Stimulated activated CD8-positive, alpha-beta memory T cell treated with anti-CD3 and anti-CD28 coated beads, Interleukin-4, amount 100 ng/mL, for 1 hour (primary cell): ENCODE measurements at places on chromosomes 11 and 22.

DNA sequence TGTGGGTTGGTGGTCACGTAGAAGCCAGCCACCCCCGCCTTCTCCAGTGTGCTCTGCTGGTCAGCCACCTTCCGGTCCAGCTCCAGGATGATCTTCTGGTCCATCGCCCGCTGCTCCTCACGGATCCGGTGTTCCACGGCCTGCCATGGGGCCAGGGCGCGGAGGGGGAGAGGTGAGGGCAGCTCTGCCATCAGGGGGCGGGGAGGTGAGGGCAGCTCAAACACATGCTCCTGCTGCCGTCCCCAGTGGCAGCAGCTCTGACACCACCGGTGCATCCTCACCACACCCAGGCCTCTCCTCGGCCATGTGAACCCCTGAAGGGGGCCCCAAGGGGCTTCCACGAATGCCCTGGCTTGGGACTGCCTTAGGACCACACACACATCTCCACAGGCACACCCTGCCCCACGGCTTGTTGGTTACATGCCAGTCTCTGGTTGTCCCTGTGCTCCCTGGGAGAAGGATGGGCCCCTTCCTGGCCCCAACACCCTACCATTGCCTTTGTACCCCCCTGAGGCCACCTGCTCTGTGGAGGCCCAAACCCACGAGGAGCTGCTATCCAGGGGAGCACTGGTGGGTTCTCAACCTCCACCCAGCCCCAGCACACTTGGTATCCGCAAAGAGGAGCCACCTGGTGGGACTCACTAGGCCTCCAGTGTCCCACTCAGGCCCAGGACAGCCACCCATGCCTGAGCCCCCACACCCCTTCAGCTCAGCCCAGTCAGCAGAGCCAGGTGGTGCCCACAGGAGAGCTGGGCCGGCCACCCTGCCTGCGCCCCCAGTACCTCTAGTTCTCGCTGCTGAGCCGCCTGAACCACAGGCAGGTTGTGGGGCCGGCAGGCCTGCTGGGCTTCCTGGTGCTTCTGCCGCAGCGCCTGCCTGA, 4.3 kb downstream of the DGCR6L start:
- DNase-seq: no peak

DNA sequence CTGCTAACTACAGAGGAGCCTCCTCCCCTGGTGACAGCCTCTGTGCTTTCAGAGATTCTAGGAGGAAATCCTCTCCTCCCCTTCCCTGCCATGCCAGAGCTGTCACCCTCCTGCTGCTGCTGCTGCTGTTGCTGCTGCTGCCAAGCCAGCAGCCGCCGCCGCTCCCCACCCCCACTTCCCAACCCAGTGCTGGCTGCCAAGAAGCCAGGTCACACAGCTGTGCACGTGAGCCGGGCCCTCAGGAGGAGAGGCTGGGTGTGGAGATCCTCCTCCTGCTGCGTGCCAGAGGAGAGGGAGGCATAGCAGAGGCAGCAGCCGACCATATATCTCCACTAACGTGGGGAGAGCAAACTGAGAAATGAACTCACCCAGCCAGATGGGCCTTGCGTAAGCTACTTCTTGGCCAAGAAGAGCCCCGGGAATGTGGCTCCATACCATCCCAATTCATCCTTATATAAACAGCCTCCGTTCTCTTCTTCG, 12.4 kb downstream of the CRY2 start:
- DNase-seq: no peak

- DNase-seq: no peak
These were observed 437.5 kb downstream of the NTM start for GRCh38 chr11:131807876-131808275.

GRCh38 chr11:35617316-35617686, 959 bp upstream of the FJX1 start:
- DNase-seq: no peak

DNA sequence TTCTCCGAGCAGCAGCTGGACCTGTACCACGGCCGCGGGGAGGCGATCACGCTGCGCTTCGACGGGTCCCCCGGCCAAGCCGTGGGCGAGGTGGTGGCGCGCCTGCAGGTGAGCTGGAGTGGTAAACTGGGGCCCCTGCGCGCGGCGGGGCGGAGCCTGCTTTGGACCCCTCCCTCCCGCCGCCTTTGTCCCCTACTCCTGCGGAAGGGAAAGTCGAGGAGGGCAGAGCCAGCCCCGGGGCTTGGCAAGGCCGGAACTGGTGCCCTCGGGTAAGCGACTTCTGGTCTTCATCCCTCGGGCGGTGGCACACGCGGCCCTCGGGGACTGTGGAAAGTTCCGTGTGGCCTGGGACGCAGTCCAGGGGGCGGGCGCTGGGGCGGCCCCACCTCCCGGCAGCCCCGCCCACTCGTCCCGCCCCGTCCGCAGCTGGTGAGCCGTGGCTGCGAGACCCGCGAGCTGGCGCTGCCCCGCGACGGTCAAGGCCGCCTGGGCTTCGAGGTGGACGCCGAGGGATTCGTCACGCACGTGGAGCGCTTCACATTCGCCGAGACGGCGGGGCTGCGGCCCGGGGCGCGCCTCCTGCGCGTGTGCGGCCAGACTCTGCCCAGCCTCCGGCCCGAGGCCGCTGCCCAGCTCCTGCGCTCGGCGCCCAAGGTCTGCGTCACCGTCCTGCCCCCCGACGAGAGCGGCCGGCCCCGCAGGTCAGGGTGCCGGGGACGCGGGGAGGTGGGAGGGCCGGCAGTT, 9.2 kb downstream of the SIPA1 start:
- no peak for DNase-seq

- no peak for DNase-seq
These were observed 580.7 kb downstream of the NTM start for GRCh38 chr11:131951121-131951520.

DNA sequence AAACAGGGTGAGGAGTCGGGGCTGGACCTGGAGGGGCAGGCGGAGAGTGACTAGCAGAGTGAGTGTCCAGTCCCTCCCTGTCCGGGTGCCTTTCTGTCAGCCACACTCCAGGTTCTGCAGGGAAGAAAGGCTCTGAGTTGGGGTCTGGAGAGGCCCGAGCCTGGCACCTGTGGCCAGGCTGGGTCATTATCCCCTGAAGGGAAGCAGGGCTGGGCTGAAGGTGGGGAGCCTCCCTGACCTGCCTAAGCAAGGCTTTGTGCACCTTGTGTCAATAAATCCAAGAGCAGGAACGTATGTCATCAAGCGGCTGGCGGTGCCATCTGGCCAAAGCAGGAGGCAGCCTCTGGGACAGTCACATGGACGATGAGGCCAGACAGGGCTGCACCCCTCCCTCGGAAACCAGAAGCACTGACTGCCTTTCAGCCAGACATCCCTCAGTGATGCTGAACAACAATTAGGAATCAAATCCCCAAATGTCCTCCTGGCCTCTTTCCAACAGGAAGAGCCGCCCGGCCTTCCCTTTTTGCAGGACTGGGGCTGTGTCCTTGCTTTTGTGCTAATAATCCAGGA, 73.9 kb upstream of the FGF3 start:
- no peak for DNase-seq

- DNase-seq: no peak
These were observed 9.9 kb downstream of the SUN2 start for GRCh38 chr22:38745676-38746460.

DNA sequence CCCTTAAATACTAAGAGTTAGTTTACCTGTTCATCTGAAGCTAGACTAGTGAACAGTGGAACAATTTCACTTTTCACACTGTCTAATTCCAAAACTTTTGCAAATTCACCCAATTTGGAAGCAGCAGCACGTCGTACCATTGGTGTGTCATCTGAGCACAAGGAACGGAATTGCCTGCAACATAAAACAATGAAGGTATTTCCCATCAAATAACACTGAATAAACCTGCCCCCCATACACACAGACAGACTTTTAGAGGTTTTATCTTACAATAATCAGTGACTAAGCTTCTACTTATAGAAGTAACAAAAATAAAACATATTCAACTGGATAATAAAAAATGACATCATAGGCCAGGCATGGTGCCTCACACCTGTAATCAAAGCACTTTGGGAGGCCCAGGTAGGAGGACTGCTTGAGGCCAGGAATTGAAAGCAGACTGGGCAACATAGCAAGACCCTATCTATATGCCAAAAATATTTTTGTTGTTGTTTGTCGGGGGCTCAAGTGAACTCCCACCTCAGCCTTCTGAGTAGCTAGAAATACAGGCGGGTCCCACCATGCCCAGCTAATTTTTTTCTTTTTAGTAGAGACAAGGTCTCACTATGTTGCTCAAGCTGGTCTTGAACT, 6.3 kb downstream of the PPP2R1B start:
- no peak for DNase-seq

DNA sequence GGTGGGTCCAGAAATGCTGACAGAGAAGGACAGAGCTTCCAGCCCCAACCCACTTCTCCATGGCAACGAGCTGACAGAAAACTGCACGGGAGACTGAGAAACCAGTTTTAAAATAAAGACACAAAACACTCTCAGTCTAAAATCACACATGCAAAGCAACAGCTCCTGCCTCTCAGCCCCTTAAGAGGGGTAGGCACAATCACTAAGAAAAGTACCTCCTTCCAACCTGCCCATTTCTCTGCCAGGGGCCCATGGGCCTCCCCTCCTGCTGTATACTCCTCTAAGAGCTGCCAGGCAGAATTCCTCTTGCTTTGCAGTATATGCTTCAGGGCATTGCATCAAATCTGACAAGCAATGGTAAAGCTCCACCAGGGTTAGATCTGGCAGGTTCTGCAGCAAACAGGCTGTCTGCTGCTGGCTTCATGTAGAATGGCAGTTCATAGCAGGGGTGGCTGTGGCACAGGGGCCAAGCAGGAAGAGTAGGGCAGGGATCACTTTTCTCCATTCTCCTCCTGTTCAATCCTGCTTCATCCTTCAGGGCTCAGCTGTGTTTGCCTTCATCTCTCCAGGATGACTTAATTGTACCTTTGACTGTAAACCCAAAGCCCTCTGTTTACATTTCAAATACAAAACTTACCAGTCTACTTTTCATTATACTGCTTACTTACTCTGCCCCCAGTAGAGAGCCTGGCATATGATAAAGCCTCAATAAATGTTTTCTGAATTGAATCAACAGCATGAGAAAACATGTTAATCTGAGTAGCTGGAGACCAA, 77.7 kb downstream of the KCNC1 start:
- DNase-seq: no peak

DNA sequence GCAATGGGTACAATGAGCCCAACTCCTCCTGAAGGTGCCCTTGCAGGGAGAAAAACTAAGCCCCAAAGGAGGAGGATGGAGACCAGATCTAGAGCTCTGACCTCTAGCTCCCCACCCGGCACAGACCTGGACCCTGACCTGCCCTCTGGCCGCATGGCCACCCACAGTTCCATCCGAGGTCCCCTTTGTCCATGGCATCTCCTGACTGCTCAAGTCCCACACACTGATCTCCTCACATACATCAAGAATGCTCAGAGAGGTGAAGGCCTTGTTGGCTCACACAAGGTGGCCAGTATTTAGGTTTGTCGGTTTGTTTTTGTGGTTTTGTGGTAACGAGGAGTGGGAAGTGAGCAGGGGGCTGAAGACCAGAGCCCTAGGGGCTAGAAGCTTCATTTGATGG, 423.5 kb upstream of the B3GAT1 start:
- no peak for DNase-seq

- DNase-seq: no peak
These were observed 21.9 kb downstream of the SUN2 start for GRCh38 chr22:38733724-38734381.

- no peak for DNase-seq
These were observed 15.1 kb upstream of the ATXN10 start for GRCh38 chr22:45656577-45656976.

DNA sequence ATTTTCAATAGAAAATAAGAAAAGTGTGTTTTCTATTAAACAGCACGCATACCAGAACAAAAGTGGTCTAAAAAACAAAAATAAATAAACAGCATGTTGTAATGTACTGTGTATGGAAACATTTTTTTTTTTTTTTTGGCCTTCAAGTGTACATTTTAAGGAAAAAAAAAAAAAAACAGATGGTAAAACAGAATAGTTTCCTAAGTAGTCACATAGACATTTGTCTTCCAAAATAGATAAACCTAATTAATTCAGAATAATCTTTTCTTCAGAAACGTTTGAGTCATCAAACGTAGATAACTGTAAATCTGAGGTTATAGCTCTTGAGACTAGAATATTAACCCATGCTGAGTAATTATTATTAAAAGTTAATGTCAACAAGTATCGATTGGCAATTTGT, 396 bp upstream of the CFAP300 start:
- DNase-seq: no peak

GRCh38 chr11:93481696-93482095, 61.5 kb downstream of the SMCO4 start:
- DNase-seq: no peak

DNA sequence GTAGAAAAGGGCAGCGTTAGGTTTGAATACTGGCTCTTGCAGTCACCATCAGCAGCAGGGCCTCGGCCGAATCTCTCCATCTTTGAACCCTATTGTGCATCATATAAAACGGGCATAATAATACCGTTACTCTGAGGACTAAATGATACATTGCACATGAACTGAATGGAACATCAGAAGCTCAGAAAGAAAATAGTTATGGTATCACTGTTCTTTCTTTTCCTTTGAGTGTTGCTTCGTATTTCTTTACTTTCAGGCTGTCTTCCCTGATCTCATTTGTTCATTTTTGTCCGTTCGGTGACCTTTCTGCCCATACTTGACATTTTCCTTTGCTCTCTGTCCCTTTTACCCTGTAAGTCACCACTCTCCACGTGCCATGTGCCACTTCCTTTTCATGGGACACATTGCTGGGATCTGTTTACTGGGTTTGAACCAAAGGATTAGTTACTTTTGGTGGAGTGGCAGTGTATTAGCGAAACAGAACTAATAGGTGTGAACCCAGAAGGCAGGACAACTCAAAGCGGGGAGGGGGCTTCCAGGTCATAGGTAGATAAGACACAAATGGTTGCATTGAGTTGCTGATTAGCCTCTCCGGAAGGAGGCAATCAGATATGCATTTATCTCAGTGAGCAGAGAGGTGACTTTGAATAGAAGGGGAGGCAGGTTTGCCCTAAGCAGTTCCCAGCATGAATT, 717 bp upstream of the ZNF202 start:
- DNase-seq: no peak

DNA sequence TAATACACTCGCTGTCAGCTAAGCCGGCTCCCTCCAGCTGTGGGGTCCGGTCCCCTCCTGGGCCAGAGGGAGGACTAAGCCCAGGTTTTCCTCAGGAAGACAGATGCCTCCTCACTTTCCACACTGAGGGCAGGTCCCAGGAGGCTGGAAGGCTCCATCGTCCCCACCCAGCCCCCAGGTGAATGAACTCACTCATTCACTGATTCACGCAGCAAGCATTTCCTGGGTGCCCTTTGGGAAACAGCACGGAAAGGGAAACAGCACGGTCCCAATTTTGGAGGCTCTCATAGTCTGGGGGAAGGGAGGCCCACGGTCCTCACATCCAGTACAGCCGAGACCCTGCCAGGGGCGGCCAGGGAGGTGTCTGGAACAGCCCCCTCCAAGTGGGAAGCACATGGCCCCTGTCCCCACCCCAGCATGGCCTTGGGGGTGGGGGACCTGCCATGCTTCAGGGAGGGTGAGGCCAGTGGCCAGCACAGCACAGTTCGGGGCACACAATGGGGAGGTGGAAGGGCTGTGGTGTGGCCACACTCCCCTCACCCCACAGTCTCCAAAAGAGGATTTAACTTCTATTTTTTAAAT, 9.3 kb upstream of the TH start:
- DNase-seq: no peak

DNA sequence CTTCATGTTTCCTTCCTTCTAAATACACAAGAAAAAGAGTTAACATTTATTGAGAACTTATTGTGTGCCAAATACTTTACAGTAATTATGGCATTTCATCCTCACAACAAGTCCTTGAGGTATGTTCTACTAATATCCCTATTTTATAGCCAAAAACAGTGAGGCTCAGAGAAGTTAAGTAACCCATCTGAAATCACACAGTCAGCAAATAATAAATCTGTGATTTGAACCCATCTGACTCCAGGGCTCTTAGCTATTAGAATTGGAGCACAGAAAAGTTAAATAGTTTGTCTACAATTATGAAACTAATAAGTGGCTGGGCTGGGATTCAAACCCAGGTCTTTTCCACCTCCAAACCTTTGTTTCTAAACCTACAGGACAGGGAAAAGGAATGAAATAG, 36.5 kb upstream of the MYOD1 start:
- DNase-seq: no peak
